NCI-H524 treated with DMSO at 0.1 percent for 48 hours (cell line): ENCODE measurements at places on chromosomes 1 and 21.

GRCh38 chr1:226708342-226708780, 30.7 kb downstream of the ITPKB start:
- DNase-seq, result no peak

GRCh38 chr21:45590726-45591618, 48.7 kb upstream of the SLC19A1 start:
- DNase-seq, result no peak

- DNase-seq, result no peak
These were observed 7.1 kb upstream of the DIRAS3 start for GRCh38 chr1:68057564-68057963.

DNA sequence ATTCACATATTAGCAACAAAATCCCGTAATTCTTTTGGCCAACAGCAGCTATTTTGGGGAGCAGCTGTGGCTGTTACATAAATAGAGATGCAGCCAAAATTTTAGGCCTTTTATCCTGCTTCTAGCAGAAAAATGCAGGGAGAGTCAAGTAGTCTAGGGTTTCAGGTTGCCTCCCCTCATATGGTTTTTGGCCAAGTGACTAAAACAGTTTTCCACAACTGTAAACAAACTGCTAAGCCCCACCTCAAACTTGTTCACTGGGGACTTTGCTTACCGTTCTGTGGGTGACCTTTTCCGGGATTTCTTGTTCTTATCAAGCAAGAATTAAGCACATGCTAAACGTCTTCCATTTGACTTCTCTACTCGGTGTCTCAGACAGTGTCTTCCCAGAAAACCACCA, 133.4 kb downstream of the EDEM3 start:
- no peak for DNase-seq
